A549 (cell line): ENCODE measurements at places on chromosomes 6 and 20. TPM values are rescaled to one million over a fixed set of nuclear protein-coding genes. Genes with fewer than 3 reads are reported as not detected.

The STX11 gene
- 0.36 to 0.98 TPM (median 0.59 TPM) in 3 replicates for polyA plus RNA-seq

The NRSN1 gene
- not detected in 3 replicates for polyA plus RNA-seq

The PRSS16 gene
- polyA plus RNA-seq, result 3.1 to 3.9 TPM (median 3.7 TPM) in 3 replicates

The FAM83B gene
- 0.05 to 0.09 TPM in 2 of 3 replicates, not detected in the other for polyA plus RNA-seq

The CTCFL gene
- polyA plus RNA-seq, result 0.03 TPM in 2 of 3 replicates, not detected in the other

The SLC17A1 gene
- polyA plus RNA-seq, result 0.51 to 0.79 TPM (median 0.57 TPM) in 3 replicates

The SEMG1 gene
- not detected in 3 replicates for polyA plus RNA-seq

The C4A gene
- 1.3 to 1.4 TPM (median 1.4 TPM) in 3 replicates for polyA plus RNA-seq

The GGTLC1 gene
- polyA plus RNA-seq, result not detected in 3 replicates

The PRDM1 gene
- 2.5 to 3.0 TPM (median 2.6 TPM) in 3 replicates for polyA plus RNA-seq

The PAK5 gene
- polyA plus RNA-seq, result not detected in 3 replicates
